ENCODE measurements at places on chromosomes 12 and 14.

GRCh38 chr12:104000807-104001434 lies 35.2 kb downstream of the TDG start:
- H3K27ac ChIP-seq, result no peak overlapping the region
- no peak for DNase-seq
- H3K27me3 ChIP-seq, result peaks cover 25% of the 10 kb centered on the region
- H3K36me3 ChIP-seq, result no peaks in the 10 kb centered on the region

DNA sequence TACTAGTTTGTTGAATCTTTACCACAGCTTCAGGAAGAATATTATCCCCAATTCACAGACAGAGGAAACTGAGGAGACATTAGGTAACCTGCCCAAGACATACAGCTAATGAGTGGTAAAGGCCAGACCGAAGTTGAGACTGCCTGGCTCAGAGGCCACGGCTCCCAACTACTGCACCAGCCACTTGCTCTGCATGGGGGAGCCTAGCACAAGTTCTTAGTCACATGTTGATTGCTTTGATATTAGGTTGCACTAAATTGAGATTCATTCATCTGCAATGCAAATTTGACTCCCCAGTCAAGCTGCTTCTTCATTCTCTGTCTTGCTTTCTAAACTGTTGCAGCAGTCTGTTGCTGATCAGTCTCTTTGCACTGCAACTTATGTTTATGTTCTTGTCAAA lies 25.9 kb upstream of the POLR3B start:
- no peak overlapping the region for H3K27ac ChIP-seq
- no peak for DNase-seq
- peaks cover 18% of the 10 kb centered on the region for H3K36me3 ChIP-seq
- H3K4me3 ChIP-seq, result no peak overlapping the region

DNA sequence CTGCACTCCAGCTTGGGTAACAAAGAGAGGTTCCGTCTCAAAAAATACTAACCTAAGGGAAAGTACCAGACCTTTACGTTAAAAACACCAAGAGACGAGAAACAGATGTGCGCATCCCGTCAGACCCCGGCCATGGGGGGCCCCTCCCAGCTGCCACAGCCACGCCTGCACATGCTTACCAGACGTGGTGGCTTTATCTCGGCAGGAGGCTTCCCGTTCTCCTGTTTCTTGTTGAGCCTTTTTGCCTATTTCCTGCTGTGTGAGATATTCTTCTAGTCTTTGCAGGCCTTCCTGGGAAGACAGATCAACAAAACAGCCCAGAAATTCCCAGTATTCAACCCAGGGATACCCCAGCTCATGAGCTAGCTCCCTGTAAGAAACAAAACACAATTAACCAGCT lies 23.6 kb downstream of the PGAM5 start:
- DNase-seq, result no peak
- no peak overlapping the region for H3K4me3 ChIP-seq
- H3K27me3 ChIP-seq, result no peaks in the 10 kb centered on the region
- H3K4me1 ChIP-seq, result no peaks in the 10 kb centered on the region
- H3K36me3 ChIP-seq, result peaks cover 76% of the 10 kb centered on the region
- H3K27ac ChIP-seq, result no peak overlapping the region

DNA sequence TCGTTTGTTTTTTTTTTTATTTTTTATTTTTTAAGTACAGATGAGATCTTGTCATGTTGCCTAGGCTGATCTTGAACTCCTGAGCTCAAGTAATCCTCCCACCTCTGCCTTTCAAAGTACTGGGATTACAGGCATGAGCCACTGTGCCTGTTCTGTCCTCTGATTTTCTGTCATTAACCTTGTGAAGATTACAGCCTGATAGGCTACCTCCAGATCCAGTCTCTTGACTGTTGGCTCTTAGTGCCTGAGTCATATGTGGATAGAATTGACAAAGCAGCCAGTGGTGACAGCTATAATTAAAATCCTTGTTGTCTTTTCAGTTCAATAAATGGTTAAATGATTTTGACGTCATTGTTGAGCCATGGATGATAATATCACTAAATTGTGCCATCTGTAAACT lies 21.3 kb upstream of the REP15 start:
- H3K4me1 ChIP-seq, result no peaks in the 10 kb centered on the region
- no peak overlapping the region for H3K4me3 ChIP-seq
- H3K27me3 ChIP-seq, result no peaks in the 10 kb centered on the region

- peaks cover 3% of the 10 kb centered on the region for H3K27me3 ChIP-seq
- peak overlapping the region; percentile 50 for H3K27ac ChIP-seq
- H3K36me3 ChIP-seq, result no peaks in the 10 kb centered on the region
- no peak overlapping the region for H3K4me3 ChIP-seq
Observed at GRCh38 chr12:116404913-116405611, 127.6 kb upstream of the MED13L start.

GRCh38 chr12:70615174-70615866 lies 21.9 kb downstream of the PTPRB start:
- H3K27me3 ChIP-seq, result peaks cover 11% of the 10 kb centered on the region
- H3K4me3 ChIP-seq, result no peak overlapping the region
- peaks cover 3% of the 10 kb centered on the region for H3K4me1 ChIP-seq
- no peak for DNase-seq

GRCh38 chr12:104971306-104971705 lies 13.2 kb upstream of the SLC41A2 start:
- no peaks in the 10 kb centered on the region for H3K36me3 ChIP-seq
- no peaks in the 10 kb centered on the region for H3K4me1 ChIP-seq
- no peaks in the 10 kb centered on the region for H3K27me3 ChIP-seq

DNA sequence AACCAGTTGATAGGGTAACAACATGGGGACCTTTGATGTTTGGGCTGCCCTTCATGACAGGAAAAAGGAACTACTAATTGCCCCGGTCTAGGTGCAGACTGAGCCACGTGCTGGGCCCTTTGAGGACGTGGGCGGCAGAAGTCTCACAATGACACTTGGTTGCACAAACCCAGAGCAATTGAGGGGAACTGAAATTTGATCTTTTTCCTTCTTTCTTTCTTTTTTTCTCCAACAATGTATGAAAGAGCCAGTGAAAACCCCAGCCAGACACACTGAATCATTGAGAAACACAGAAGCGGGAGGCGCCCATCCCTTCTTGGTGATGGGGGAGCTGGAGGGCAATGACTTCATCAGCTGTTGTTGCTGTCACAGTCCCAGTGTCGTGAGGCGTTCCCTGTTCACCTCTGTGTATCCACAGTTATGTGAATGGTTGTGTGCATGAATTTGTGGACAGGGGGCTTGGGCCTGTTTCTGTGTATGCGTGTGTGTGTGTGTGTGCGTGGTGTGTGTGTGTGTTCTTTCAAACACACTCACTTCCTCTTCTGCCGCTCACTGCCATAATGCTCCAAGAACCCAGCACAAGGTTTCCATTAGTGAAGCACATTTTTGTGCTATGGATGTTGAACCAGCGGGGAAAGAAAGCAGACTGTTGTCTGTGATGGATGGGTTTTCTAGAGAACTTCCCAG lies 137.5 kb upstream of the CCND2 start:
- peak overlapping the region; percentile 13 for H3K4me3 ChIP-seq
- peaks cover 2% of the 10 kb centered on the region for H3K36me3 ChIP-seq
- H3K27me3 ChIP-seq, result no peaks in the 10 kb centered on the region
- H3K4me1 ChIP-seq, result peaks cover 52% of the 10 kb centered on the region
- peak; percentile 91 for DNase-seq

DNA sequence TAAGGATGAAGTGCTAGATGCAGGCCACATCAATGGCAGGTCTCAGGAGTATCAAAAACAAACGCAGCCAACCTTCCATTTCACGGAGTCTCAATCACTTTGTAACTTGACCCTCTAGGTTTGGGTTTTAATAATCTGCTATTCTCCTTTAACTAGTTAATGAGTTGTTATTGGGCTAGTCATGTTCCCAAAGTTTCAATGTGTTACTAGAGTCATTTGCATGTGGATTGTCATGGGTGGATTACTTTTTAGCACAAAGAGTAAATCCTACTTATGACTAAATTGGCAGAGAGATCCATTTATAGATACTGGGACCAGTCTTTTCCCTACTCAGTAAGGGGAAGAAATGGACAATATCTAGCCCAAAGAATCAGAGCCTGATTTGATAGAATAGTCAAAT lies 151.0 kb downstream of the BCAT1 start:
- peaks cover 2% of the 10 kb centered on the region for H3K36me3 ChIP-seq
- H3K27me3 ChIP-seq, result no peaks in the 10 kb centered on the region
- H3K27ac ChIP-seq, result no peak overlapping the region
- no peak for DNase-seq
- H3K4me3 ChIP-seq, result no peak overlapping the region

GRCh38 chr12:88391556-88391955 lies 188.7 kb downstream of the KITLG start:
- DNase-seq, result no peak
- H3K36me3 ChIP-seq, result no peaks in the 10 kb centered on the region
- peaks cover 5% of the 10 kb centered on the region for H3K4me1 ChIP-seq
- no peak overlapping the region for H3K4me3 ChIP-seq
- H3K27ac ChIP-seq, result no peak overlapping the region

DNA sequence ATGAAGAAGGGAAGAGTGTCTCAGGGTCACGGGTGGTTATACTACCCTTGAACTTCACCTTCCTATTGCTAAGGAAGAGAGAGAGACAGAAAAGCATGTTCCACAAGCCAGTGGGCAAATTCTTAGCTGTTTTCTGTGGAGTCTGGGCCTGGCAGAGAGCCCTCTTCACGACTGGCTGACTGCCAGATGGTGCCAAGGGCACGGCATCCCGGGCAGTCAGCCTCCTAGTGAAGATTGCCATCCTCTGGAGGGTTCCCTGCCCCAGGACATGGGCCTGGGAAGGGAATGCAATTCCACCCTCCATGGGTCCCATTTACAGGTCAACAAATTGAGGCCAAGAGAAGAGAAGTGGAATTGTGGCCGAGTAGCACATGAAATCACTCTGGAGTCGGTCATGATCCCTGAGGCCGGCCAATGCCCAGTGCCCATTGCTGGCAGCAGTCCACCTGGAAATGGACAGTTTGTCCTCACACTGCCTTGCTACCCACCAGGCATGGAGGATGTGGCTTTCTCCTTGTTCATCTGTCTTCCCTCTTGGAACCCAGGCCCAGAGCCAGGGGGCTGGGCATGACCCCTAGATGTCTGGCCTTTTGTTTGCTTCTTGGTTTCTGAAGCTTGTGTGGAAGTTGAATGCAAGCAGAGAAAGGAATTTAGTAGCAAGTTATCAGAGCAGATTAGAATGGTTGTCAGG lies 9.9 kb downstream of the TUNAR start:
- H3K4me1 ChIP-seq, result no peaks in the 10 kb centered on the region
- no peak for DNase-seq
- no peaks in the 10 kb centered on the region for H3K36me3 ChIP-seq
- no peak overlapping the region for H3K27ac ChIP-seq
- peaks cover 23% of the 10 kb centered on the region for H3K27me3 ChIP-seq

DNA sequence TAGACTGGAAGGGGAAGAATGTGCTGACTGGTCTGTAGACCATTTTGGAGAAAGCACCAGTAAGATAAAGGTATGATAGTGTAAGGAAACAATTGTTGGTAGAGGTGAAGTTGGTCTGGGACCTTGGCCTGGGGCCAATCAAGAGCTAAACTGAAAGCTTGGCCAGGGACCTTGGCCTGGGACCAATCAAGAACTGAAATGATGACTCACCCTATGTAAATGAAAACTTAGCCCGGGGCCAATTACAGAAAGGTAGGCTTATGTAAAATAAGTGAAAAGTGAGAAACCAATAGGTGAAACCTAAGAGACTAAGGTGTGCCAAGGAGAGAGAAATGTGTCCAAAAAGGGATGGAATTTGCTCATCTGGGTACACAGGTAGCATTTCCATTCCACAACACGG lies 776.0 kb downstream of the C12orf50 start:
- H3K4me3 ChIP-seq, result no peak overlapping the region
- H3K36me3 ChIP-seq, result no peaks in the 10 kb centered on the region
- DNase-seq, result no peak
- no peaks in the 10 kb centered on the region for H3K4me1 ChIP-seq
- no peaks in the 10 kb centered on the region for H3K27me3 ChIP-seq
- H3K27ac ChIP-seq, result no peak overlapping the region

DNA sequence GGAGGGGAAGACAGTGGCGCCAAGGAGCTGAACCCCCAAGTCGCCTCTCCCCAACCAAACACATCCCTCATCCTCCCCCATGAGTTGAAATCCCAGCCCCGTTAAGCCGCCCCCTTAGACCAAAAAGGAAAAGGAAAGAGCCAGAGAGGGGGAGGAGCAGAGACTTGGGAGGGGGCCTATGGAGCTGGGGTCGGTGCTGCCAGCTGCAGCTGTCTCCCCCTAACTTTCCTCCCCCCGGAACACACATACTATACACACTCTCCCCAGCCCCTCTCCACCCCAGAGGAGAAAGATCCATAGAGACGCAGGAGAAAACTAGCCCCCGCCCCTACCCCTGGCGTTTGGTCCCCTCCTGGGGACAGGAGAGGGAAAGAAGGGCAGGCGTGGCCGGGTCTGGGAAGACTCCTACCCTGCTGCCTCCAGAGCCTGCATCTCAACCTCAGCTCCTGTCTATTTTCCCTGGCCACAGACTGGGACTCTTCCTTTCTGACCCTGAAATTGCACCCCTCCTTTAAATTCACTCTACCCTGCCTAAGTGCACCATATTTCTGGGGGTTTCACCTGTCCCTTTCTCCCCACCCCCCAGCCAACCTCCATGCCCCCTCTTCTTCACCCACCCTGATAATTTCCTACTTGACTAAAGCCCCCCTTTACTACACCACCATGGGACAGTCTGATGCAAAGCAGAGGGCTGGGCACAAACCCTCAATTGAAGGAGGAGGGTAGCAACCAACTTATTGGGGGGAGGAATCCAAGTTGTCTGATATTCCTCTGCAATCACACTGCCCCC lies 1.7 kb upstream of the HOXC9 start:
- DNase-seq, result no peak
- peaks cover 82% of the 10 kb centered on the region for H3K27me3 ChIP-seq
- H3K36me3 ChIP-seq, result peaks cover 2% of the 10 kb centered on the region
- no peak overlapping the region for H3K4me3 ChIP-seq
- no peak overlapping the region for H3K27ac ChIP-seq

DNA sequence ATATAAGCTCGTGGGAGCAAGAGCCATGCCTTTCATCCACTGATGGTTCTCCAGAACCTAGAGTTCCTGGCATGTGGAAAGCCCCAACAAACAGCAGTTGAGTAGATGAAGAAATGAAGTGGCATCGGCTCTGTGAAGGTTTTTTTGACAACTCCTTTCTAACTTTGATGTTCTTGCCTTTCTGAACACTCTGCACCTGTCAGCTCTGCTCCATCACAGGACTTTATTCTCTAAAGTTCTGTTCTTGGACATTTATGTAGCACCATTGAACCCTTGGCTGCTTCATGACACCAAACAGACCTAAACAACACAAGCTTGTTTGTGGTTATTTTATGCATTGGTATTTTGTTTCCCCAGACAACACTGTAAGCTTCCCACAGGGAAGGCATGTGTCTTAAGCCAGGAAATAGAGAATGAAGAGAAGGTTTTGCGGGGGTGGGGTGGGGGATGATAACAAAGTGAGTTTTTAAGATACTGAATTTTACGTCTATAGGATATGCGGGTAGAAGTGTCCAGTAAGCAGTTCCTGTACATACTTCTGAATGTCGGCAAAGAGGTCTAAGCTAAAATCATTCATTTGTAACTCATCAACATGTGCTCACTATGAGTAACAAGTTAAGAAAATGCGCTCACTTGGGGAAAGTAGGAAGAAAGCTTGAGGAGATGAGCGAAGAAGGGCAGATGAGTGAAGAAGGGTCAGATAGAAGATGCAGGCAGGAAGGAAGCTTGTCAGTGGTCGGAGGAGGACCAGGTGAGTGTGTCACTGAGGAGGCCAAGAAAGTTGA lies 146.0 kb upstream of the PLEKHG7 start:
- no peak overlapping the region for H3K27ac ChIP-seq
- H3K4me1 ChIP-seq, result peaks cover 55% of the 10 kb centered on the region
- peak; percentile 46 for DNase-seq
- H3K36me3 ChIP-seq, result peaks cover 13% of the 10 kb centered on the region

Data from activated CD4-positive, alpha-beta memory T cell treated with anti-CD3 and anti-CD28 coated beads for 36 hours (primary cell).